ENCODE measurements at places on chromosomes 1 and 21.

DNA sequence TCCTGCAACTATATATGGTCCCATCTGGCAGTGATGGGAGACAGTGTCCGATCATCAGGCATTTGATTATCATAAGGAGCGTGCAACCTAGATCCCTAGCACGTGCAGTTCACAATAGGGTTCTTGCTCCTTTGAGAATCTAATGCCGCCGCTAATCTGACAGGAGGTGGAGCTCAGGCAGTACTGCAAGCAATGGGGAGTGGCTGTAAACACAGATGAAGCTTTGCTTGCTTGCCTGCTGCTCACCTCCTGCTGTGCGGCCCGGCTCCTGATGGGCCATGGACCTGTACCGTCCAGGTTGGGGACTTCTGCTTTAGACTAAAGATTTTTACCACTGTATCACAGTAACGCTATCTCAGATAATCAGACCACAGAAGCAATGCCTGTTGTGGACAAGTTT, 63.8 kb downstream of the TGFB2 start:
- no peak for DNase-seq

DNA sequence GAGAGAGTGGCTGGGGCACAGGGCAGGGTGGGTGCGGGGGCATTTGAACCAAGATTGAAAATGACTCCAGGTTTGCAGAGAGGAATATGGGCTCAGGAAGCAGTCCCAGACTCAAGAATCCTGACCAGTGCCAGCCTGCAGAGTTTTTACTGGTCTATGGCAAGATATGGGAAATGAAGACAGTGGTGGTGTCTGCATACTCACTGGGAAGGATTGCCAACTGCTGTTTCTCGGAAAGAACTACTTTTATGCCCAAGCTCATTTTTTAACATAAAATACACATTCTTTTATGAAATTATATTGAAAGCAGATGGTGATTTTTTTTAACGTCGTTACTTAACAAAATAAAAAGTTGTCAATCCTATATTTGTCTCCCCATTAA, 401.8 kb downstream of the CAMTA1 start:
- DNase-seq: no peak

GRCh38 chr1:156128308-156128653, 13.8 kb downstream of the LMNA start:
- DNase-seq: no peak

- no peak for DNase-seq
Observed at GRCh38 chr1:178531887-178532286, 19.0 kb downstream of the TEX35 start.

DNA sequence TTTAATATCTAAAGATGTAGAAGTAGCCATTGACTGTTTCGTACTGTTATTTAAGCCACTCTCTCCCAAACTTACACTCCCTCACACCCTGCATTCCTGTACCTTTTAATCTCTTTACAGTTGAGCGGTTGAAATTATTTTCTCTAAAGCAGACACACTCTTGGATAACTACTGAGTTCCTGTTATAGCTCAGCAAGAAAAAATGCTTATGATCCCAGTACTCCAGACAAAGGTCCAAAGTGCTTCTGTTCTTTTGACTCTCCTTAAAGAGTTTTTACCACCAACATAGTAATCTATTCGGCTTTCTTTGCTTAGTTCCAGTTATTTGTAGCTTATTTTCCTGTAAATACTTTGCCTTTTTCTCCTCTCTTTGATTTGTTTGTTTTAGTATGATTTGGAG, 100.1 kb downstream of the ATF6 start:
- no peak for DNase-seq

- no peak for DNase-seq
Observed at GRCh38 chr1:41810446-41810845, 108.3 kb downstream of the HIVEP3 start.

- no peak for DNase-seq
Observed at GRCh38 chr1:55402142-55402541, 187.0 kb upstream of the USP24 start.

GRCh38 chr1:215749414-215749813, 182.3 kb downstream of the KCTD3 start:
- DNase-seq: no peak
